ENCODE measurements at places on chromosomes 13 and 19.

GRCh38 chr13:110897014-110897413, 17.9 kb downstream of the ANKRD10 start:
- no peak for DNase-seq

GRCh38 chr19:51101171-51101865, 6.9 kb downstream of the CTU1 start:
- DNase-seq = no peak

GRCh38 chr13:78657699-78658629, 991 bp downstream of the OBI1 start:
- DNase-seq = no peak

GRCh38 chr19:1432507-1432887, 5.7 kb upstream of the RPS15 start:
- no peak for DNase-seq

DNA sequence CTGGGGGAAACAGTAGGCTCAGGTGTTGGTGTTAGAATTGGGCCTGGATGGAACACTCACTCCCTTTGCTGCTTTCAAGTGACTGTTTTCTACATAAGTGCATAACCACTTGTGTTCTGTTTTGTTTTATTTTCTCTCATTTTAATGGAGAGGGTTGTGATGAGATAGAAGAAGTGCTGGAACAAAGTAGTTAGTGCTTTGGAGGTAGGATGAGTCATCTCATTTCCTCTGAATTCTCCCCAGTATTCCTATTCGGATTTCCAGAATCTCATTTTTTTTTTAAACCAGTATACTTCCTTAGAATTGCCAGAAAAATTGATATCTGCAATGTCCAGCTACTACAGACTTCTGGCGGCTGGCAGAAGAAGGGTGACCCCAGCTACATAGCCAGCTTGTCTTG, 575.9 kb downstream of the MYO16 start:
- no peak for DNase-seq

DNA sequence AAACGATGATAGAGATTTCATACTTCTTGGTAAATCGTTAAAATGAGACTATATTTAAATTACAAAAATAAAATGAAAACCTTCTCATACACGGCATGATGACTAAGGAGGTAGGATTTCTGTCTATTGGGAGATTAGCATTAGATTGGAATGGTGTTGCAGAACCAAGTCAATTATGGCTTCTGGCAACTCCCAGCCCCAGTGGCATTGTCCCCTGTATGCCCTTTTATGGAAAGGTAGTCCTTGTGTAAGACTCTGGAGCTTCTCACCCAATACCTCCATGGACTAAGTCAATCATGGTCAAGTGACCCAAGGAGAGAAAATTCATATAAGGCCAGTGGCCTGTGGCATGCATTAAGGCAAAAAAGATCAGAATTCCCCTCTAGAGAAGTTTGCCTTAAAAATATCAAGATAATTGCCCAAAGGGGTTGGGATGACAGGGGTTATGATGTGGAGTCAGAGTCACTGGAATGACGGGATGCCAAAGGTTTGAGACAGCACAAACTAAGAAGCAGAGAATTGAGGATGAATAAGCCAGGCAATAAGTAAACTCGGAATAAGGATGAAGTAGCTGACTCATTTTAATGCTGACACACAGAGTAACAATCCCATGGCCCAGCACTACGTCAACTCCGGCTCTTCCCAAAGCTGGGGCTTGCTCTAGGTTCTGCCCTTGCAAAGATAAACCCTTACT, 57.8 kb upstream of the POSTN start:
- DNase-seq = no peak

GRCh38 chr13:30803749-30804148, 68.4 kb downstream of the ALOX5AP start:
- DNase-seq = no peak

DNA sequence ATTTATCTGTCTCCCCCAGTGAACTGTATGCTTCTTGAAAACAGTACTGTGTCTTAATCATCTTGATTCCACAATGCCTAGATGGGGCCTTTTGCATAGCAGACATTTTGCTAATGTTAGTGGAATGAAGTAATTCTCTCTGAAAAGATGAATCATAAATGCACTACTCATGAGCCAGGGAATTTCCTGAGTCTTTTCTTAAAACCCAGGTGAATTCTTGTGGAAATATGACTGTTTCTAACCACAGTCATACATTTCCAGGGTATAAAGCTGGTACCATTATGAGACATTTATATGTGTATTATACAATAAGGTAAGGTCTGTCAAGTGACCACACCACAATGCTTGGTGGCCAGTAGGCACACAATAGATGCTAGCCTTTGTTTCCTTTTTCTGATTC, 5.5 kb upstream of the KCTD4 start:
- DNase-seq = no peak

DNA sequence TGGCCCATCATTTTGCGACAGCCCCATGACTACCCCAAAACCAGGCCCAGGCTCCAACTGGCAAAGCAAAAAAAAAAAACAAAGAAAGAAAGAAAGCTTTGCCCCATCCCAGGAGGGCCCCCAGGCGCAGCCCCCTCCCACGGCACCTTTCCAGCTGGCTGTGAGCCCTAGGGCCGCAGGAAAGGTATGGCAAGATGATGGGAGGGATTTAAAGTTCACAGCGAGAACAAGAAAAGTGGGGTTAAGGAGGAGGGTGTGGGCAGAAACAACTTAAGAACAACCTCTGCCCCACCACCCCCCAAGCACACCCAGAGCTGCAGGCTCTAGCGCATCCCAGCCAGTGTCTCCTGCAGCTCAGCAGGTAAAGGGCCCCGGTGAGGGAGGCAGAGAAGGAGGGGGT, at the start of gene CYP2F1:
TSS of gene CYP2F1 (plus strand) at position 301 of the 400 bp plus-strand sequence. CDS start 1,757 bp downstream, outside the sequence.
- DNase-seq = no peak

DNA sequence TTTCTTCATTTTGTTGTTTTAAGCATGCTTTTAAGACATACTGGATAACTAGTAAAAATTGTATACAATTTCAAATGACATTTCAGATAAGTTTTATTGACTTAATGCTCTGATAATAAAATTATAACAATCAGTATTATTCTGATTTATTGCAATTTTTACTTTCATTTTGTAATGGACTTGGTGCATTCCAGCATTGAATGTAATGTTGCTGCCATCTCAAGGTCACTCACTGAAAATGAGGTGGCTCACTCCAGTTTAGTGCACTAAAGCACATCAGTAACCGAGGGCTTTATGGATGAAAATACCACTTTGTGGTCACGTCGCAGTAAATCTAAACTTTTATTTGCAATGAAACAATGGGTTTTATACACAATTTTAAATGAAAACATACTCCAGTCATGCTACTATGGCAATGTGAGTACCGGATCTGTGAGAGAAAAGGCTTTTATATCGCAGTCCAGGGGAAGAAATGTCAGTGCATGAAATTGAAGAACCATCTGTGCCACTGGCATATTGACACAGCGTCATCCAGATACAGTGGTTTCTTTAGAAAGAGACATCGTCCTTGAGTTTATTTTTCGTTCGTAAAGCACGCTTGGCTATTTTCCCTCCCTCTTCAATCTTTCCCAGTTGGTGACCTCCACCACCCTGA, 20.7 kb upstream of the ZNF507 start:
- DNase-seq = no peak

DNA sequence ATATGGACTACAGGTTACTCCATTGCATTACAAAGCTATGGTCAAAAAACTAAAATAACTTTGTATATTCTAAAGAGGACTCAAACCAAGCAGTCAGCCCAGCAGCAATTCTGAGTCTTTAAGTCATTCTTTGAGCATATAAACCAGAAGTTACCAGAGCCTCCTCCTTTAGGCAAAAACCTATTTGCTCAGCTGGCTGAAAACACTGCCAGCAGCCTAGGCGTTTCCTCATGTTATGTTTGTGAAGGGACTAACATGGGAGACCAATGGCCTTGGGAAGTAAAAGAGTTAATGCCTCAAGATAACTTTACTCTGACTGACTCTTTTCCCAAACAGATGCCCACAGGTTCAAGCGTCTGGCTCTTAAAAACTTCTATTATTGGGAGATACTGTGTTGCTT, 45.3 kb downstream of the ZNF626 start:
- no peak for DNase-seq

DNA sequence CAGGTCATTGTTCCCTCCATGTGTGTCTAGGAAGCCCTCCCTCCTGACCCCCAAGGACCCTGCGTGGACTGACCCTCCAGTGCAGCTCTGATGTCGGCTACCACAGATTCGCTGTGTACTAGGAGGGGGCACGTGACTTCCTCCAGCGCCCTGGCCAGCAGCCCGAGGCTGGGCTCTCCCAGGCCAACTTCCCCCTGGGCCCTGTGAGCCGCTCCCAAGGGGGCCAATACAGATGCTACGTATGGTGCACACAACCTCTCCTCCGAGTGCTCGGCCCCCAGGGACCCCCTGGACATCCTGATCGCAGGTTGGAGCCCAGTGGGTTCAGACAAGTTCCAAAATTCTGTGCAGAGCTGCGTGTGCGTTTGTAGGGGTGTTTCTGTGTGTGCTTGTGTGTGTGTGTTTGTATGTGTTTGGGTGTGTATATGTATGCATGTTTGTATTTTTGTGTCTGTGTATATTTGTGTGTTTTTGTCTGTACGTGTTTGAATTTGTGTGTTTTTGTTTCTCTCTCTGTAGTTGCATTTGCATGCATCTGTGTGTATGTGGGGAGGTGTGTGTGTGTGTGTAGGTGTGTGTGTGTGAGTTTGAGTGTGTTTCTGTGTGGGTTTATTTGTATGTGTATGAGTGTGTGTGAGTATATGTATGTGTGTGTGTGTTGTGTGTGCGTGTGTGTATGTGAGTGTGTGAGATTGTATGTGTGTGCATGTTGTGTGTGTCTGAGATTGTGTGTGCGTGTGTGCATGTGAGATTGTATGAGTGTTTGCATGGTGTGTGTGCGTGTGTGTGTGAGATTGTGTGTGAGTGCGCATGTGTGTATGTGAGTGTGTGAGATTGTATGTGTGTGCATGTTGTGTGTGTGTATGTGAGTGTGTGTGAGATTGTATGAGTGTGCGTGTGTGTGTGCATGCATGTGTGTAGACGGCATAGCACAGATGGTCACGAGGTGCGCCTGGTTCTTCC, 21.4 kb upstream of the LILRA2 start:
- no peak for DNase-seq

DNA sequence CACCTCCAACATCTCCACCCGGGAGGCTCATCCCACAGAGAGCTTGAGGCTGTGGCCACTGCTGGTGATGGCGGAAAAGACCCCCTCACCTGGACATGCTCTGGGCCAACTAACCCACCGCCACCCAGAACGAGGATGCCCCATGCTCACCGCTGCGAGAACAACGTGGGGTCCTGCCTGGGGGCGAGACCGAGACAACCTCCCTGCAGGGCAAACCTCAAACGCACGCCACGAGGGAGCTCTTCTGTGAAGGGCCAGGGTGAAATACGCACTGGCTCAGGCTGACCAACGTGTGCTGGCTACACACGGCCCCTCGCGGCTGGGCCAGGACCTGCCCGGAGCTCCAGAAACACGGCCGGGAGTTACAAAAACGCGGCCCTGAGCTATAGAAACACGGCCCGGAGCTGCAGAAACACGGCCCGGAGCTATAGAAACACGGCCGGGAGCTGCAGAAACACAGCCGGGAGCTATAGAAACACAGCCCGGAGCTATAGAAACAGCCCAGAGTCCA, 19.0 kb upstream of the PLPP2 start:
- DNase-seq = no peak

- DNase-seq = peak; percentile 71
Measured at GRCh38 chr19:40907968-40908735, 26.1 kb upstream of the CYP2A7 start.

DNA sequence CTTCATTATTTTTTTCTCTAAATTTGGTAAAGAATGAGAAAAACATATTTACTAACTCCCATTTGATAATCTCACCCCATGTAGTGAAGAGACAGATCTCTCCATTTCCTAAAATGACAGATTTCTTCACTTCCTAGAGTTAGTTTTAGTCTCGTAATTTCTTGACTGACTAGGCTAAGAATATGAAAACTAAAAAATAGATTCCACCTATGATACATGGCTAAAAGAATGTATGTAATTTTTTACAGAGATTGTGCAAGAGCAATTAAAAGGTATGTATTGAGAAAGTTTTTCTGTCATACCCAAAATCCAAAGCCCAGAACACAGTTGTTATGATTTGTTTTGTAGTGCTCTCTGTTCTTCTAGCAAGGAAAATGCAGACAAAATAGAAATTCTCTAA, 9.5 kb downstream of the NALCN start:
- no peak for DNase-seq
